ENCODE measurements at places on chromosomes 13 and 19. TPM values are rescaled to one million over a fixed set of nuclear protein-coding genes. Genes with fewer than 3 reads are reported as not detected.
A peak's percentile ranks its signal among the peaks of the same experiment; 100 is the strongest.

- DNase-seq, result no peak
- no peaks in the 10 kb centered on the region for H3K27me3 ChIP-seq
- peaks cover 29% of the 10 kb centered on the region for H3K36me3 ChIP-seq
Observed at GRCh38 chr13:73938372-73939070, 195.7 kb downstream of the KLF12 start.

- H3K4me1 ChIP-seq, result no peaks in the 10 kb centered on the region
- peaks cover 63% of the 10 kb centered on the region for H3K27me3 ChIP-seq
- H3K27ac ChIP-seq, result no peak overlapping the region
Observed at GRCh38 chr19:10044390-10044789, 31.1 kb downstream of the RDH8 start.

DNA sequence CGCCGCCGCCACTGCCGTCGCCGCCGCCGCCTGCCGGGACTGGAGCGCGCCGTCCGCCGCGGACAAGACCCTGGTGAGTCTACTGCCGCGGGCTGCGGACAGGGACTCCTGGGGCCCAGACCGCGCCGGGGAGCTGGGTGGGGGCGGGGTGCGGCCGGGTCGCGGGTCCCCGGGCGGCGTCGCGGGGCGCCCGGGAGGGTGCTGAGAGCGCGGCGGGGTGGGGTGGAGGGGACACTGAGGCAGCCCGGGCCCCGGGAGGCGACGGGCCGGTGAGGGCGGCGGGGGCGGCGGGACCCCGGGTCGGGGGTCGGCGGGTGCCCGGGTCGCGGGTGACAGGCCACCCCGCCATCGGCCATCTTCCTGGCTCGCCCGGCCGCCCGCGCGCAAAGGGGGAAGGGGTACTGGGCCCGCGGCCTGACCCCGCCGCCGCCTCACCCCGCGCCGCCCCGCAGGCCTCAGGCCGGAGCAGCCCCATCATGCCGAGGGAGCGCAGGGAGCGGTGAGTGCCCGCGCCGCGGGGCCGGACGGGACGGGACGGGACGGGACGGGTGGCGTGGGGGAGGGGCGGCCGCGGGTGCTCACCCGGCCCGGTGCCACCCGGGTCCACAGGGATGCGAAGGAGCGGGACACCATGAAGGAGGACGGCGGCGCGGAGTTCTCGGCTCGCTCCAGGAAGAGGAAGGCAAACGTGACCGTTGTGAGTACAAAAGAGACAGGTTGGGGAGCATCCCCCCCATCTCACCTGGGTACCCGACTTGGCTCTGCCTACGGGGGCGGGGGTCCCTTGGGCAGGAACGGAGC is 489 bp downstream of the CCNE1 start:
- peaks cover 5% of the 10 kb centered on the region for H3K4me1 ChIP-seq
- peak overlapping the region; percentile 89 for H3K27ac ChIP-seq
- H3K4me3 ChIP-seq, result peak overlapping the region; percentile 93
- H3K36me3 ChIP-seq, result peaks cover 7% of the 10 kb centered on the region
- no peak for DNase-seq

GRCh38 chr19:49130325-49130724 is 11.0 kb downstream of the PPFIA3 start:
- peaks cover 10% of the 10 kb centered on the region for H3K4me1 ChIP-seq
- H3K27ac ChIP-seq, result no peak overlapping the region
- H3K36me3 ChIP-seq, result no peaks in the 10 kb centered on the region
- no peak for DNase-seq
- H3K27me3 ChIP-seq, result no peaks in the 10 kb centered on the region

GRCh38 chr19:10662384-10663251 is 8.5 kb downstream of the ILF3 start:
- H3K36me3 ChIP-seq, result peaks cover 12% of the 10 kb centered on the region
- H3K27ac ChIP-seq, result peak overlapping the region; percentile 73
- DNase-seq, result no peak
- peak overlapping the region; percentile 48 for H3K4me3 ChIP-seq
- H3K27me3 ChIP-seq, result no peaks in the 10 kb centered on the region
- peaks cover 25% of the 10 kb centered on the region for H3K4me1 ChIP-seq

DNA sequence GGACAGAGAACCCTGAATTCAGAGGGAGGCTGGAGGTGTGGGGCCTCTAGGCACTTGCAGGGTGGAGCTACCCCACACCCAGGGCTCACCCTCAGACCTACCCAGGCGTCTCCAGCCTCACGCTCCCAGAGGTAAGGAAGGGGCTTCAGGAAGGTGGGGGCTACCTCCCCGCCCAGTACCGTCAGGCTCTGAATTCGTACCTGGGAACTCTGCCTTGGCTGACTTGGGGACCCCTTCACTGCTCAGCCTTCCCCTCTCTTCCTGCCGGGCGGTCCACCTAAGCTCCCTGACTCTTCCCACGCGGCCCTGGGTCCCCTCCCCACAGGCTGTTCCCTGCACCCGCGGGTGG is 28.5 kb upstream of the PARP4 start:
- no peaks in the 10 kb centered on the region for H3K36me3 ChIP-seq
- H3K4me3 ChIP-seq, result no peak overlapping the region
- no peak for DNase-seq
- H3K4me1 ChIP-seq, result no peaks in the 10 kb centered on the region
- H3K27ac ChIP-seq, result no peak overlapping the region
- H3K27me3 ChIP-seq, result peaks cover 58% of the 10 kb centered on the region

DNA sequence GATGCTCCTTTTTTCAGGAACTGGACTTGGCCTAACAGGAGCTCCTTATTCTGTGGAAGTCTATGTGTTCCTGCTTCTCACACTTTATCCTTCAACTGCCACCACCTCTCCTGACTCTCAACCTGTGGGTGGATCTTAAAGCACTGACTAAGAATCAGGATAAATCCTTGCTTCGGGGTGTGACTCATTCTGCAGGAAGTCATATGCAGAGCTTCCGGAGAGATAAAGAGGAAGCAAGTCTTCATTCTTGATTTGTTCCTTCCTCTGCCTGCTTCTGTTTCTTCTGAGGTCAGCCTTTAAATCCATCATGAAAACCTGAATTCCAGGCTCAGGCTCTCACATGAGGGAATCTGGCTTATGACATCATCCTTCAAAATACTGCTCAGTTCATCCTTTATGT is 137.1 kb upstream of the ATXN8OS start:
- no peaks in the 10 kb centered on the region for H3K36me3 ChIP-seq
- H3K27ac ChIP-seq, result no peak overlapping the region
- H3K4me3 ChIP-seq, result no peak overlapping the region
- no peak for DNase-seq

DNA sequence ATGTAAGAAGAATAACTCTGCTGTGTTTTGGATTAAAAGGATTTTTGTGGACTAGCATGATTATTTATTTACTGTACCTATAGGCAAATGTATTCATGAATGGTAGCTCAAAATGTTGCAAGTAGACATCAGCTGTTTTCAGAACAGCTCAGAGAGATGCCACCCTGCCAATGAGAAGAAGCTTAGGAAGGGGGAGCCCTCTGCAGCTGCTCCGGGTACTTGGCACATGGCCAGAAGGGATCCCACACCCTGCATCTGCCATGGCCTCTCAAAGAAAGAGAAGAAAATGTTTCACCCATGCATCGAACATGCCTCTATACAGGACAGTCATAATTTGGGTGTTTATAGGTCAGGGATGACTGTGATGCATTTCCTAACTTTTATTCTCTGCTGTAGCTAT is 30.5 kb upstream of the MBNL2 start:
- no peak overlapping the region for H3K4me3 ChIP-seq
- H3K36me3 ChIP-seq, result no peaks in the 10 kb centered on the region
- H3K4me1 ChIP-seq, result peaks cover 4% of the 10 kb centered on the region
- no peaks in the 10 kb centered on the region for H3K27me3 ChIP-seq

- H3K36me3 ChIP-seq, result peaks cover 16% of the 10 kb centered on the region
- no peaks in the 10 kb centered on the region for H3K27me3 ChIP-seq
- no peak overlapping the region for H3K4me3 ChIP-seq
- no peak for DNase-seq
Observed at GRCh38 chr13:99258946-99259345, 767 bp upstream of the GPR18 start.

GRCh38 chr13:22461854-22462490 is 718.8 kb upstream of the SGCG start:
- H3K4me1 ChIP-seq, result no peaks in the 10 kb centered on the region
- no peaks in the 10 kb centered on the region for H3K27me3 ChIP-seq
- H3K4me3 ChIP-seq, result no peak overlapping the region
- no peak overlapping the region for H3K27ac ChIP-seq

- H3K4me3 ChIP-seq, result peak overlapping the region; percentile 74
- H3K36me3 ChIP-seq, result peaks cover 10% of the 10 kb centered on the region
- no peak for DNase-seq
- peaks cover 36% of the 10 kb centered on the region for H3K4me1 ChIP-seq
- H3K27me3 ChIP-seq, result no peaks in the 10 kb centered on the region
- peak overlapping the region; percentile 96 for H3K27ac ChIP-seq
Observed at GRCh38 chr19:1259206-1259875, 9.8 kb upstream of the CIRBP start.

GRCh38 chr13:35393886-35394285 is 82.6 kb downstream of the MAB21L1 start:
- no peaks in the 10 kb centered on the region for H3K27me3 ChIP-seq
- DNase-seq, result no peak
- H3K27ac ChIP-seq, result no peak overlapping the region
- H3K4me1 ChIP-seq, result peaks cover 25% of the 10 kb centered on the region
- H3K36me3 ChIP-seq, result no peaks in the 10 kb centered on the region

DNA sequence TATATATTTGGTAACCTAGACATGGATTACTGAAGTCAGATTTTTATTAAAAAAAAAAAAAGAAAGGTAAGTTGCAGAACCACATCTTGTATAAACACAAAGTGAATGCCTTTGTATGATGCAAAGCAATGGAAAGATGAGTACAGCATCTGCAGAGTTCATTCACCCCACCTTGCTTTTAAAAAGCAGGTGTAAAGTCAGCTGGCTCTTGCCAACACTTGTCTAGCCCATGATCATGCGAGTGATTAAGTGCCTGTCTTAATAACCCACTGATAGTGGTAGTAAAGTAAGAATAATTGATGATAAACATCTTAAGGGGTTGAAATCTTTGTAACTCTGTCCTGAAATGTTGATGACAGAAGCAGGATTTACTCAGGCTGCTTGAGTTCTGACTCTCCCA is 710.4 kb downstream of the EFNB2 start:
- DNase-seq, result no peak
- no peaks in the 10 kb centered on the region for H3K27me3 ChIP-seq
- no peak overlapping the region for H3K4me3 ChIP-seq
- no peaks in the 10 kb centered on the region for H3K4me1 ChIP-seq

ODAD3 gene
- 2.2 TPM for total RNA-seq

DACH1 gene
- total RNA-seq, result 21.2 TPM

SYCN gene
- not detected for total RNA-seq

LSM7 gene
- total RNA-seq, result 134 TPM

FXYD1 gene
- 2.0 TPM for total RNA-seq

THSD1 gene
- total RNA-seq, result 0.64 TPM

LILRB4 gene
- not detected for total RNA-seq
